ENCODE measurements at places on chromosomes 2 and 18.
A peak's percentile ranks its signal among the peaks of the same experiment; 100 is the strongest.

- DNase-seq = no peak
Observed at GRCh38 chr2:62046141-62046540, 140.7 kb downstream of the COMMD1 start.

- no peak for DNase-seq
Observed at GRCh38 chr18:49359732-49360444, 100.6 kb downstream of the DYM start.

DNA sequence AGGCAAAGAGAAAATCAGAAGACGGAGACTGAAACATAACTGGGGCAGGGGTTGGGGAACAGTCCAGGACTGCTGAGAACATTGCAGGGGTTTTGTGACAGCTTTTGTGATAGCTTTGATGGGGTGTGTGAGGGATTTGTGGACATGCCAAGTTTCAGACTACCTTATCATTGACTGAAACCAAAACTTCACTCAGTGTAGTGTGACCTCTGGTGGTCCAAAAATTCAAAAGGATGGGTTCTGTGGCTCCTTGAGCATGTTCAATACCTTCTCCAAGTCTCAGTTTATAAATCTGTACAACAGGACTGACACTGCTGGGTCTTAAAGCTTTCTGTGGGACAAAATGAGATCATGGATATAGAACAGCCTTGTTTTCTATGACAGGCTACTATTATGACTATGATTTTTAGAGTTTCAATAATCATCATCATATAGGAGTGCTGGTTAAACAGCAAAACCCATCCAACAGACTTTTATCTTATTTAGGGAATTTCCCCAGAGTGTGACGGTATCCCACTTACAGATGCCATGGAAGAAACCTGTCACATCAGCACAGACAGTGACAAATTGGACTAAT lies 259.2 kb upstream of the SLC14A2 start:
- no peak for DNase-seq

DNA sequence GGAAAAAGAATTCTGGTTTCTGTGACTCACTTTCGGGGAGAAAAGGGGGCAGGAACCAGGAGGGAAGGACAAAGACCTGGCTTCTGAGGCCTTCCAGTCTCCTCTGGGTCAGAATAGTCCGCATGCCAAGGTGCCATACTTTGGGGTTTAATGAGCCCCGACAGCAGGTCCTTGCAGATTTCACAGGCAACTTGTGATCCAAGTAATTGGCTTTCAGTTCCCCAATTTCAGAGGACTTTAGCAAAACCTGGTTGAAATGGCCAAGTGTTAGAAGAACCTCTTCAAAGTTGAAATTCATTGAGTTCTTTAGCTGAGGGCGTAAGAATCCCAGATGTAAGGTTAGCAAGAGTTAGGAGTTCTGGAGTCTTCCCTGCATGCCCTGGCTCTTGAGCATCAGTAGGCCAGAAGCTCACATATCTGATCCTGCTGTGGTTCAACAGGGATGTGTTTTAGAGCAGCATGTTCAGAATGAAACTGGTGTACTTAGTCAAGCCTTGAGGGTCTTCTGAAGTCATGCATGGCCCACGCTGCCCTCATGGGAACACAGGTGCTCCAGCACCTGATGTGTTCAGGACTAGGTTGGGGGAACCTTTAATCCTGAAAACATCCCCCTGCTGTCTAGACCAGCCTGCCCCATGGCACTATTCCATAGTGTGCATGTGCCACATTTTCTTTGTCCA lies 143.0 kb downstream of the NUP35 start:
- no peak for DNase-seq

DNA sequence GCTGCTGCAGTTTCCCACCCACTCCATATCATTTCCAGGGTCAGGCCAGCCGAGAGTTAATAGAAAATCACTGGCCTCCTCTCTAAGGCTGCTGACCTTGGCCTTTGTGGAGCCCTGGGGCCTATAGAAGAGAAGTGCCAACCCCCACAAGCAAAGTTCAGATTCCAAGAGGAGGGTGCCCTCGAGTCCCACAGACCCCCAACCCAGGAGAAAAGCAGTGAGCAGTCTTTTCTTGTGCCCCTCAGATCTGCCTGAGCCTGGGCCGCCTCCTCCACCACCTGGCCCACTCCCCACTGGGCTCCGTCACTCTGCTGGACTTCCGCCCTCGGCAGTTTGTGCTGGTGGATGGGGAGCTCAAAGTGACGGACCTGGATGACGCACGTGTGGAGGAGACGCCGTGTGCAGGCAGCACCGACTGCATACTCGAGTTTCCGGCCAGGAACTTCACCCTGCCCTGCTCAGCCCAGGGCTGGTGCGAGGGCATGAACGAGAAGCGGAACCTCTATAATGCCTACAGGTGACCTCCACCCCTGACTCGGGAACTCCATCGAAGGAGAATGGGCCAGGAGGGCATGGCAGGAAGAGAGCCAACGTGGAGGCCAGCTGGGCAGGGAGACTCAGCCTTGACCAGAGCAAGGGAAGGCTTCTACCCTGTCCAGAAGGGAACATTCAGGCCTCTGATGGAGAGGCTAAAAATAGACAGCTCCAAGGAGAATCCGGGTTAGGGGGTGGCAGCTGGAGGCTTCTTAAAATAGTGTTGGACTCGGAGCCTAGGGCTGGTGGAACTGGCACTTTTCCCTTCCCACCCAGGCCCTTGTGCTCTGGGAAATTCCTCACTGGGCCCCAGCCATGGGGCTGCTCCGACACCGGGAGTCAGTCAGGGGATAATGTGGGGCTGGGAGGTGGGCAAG lies 6.2 kb downstream of the PKDCC start:
- DNase-seq = no peak

DNA sequence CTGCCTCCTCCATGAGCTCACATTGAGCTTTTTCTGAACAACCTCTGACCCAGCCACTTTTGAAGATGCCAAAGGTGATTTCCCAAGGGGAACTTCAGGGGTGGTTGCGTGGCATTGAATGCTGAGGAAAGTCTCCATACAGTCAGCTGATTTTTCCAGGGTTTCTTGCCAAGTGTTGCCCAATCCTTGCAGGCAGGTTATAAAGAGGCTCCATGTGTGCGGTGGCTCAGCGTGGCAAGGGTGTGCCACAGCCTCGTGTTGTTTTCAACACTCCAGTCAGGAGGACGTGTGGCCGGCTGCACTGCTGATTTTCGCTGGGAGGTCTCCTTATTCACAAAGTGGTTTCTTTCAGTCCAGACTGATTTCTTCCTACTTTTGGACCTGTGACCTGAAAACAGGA lies 81.4 kb upstream of the GATA6 start:
- no peak for DNase-seq

GRCh38 chr18:49884959-49885358 lies 71.6 kb upstream of the ACAA2 start:
- DNase-seq = no peak

- DNase-seq = no peak
Observed at GRCh38 chr2:6556755-6557154, 309.0 kb downstream of the CMPK2 start.

DNA sequence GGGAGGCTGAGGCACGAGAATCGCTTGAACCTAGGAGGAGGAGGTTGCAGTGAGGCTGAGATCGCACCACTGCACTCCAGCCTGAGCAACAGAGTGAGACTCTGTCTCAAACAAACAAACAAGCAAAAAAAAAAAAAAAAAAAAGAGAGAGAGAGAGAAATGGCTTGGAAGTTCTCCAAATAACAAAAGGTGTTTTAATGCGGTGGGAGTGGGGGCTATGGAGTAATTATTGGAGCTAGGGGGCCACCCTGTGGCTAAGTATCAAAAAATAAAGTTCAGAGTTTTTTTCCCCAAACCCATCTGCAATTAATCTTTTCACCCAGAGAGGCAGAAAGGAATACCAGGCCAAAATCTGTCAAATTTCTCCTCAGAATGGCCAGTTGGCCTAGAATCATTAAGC lies 23.0 kb upstream of the CEP68 start:
- DNase-seq = peak; percentile 24

DNA sequence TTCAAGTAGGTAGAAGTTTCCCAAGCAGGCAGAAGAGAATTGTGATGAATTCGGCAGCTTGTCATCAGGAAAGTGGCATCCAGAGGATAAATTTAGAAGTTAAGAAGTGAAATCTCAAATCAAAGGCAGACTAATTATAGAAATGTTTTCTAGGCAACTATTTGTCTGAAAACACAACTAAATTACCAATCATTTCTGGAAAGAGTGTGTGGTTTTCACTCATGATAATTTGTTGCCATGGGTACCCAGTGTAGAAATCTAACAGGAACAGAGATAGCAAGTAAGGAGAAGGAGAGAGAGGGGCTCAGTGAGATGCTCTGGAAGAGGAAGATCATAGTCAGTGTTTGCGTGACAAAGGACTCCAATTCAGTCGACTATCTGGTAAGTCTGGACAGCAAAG lies 208.1 kb downstream of the NCKAP5 start:
- DNase-seq = no peak

GRCh38 chr2:237016121-237016915 lies 69.4 kb upstream of the COPS8 start:
- no peak for DNase-seq

- no peak for DNase-seq
Observed at GRCh38 chr2:955829-956731, 5.4 kb downstream of the SNTG2 start.

GRCh38 chr18:66534110-66534509 lies 69.8 kb downstream of the CDH19 start:
- DNase-seq = no peak

- DNase-seq = no peak
Observed at GRCh38 chr2:71460595-71461303, 7.4 kb downstream of the DYSF start.

DNA sequence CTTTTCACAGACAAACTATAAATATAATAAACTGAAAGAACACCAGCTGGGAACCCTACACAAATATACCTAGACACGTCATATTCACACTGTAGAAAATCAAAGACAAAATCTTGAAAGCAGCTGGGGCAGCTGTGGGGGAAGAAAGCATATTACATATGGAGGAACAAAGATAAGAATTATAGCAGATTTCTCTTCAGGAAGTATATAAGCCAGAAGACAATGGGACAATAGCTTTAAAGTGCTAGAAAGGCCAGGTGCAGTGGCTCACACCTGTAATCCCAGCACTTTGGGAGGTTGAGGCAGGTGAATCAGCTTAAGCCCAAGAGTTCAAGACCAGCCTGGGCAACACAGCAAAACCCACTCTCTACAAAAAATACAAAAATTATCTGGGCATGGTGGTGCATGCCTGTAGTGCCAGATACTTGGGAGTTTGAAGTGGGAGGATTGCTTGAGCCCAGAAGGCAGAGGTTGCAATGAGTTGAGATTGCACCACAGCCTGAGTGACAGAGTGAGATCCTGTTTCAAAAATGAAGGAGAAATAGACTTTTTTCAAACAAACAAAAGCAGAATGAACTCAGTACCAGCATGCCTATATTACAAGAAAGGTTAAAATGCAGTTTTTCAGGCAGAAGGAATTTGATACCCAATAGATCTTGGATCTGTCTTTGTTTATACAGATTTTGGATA lies 26.8 kb upstream of the ERCC3 start:
- no peak for DNase-seq

DNA sequence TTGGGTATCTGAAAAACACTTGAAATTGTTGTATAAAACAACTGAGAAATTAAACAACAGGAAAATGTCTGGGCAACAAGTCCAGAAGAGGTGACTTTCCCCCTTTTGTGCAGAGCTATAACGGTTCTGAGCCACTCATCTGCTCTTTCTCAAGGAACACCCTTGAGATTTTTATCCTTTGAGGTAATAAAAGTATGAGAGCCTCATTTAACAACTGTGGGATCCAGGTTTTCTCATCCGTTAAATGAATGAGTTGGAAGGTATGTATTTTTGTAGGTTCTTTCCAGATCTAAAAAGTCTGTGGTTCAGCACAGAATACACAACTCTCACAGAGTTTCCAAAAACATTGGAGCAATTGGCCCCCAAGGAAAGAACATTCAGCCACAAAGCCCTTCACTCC lies 93.0 kb downstream of the ANKRD44 start:
- no peak for DNase-seq
